Cardiac fibroblast (primary cell): ENCODE measurements at places on chromosomes 6 and 20.

DNA sequence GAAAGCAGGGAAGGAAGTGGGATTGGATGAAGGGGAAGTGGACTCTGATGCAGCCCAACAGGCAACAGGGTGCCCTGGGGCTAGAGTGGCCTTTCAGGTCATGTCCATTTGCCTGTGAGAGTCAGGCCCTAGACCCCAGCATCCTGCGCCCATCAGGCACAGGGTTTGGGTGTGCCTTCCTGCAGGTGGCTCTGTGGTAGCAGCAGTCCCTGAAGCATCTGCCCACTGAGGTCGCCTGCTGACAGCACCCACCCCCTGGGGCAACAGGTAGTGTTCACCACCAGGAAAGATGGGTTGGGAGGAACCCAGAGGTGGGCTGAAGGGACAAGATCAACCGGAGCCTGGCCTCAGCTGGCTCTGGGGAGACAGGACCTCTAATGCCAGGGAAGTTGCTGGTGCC, 3.6 kb downstream of the PACSIN1 start:
- DNase-seq, result no peak

- DNase-seq, result no peak
These were observed at the start of gene AFDN for GRCh38 chr6:167826896-167827582. TSS of gene AFDN (plus strand) at chr6:167826911. CDS start at chr6:167827133, 222 bp downstream.

- DNase-seq, result no peak
These were observed 9.6 kb downstream of the LEMD2 start for GRCh38 chr6:33779290-33779689.

GRCh38 chr20:61556111-61556510, 304.1 kb downstream of the CDH4 start:
- peak; percentile 85 for DNase-seq

DNA sequence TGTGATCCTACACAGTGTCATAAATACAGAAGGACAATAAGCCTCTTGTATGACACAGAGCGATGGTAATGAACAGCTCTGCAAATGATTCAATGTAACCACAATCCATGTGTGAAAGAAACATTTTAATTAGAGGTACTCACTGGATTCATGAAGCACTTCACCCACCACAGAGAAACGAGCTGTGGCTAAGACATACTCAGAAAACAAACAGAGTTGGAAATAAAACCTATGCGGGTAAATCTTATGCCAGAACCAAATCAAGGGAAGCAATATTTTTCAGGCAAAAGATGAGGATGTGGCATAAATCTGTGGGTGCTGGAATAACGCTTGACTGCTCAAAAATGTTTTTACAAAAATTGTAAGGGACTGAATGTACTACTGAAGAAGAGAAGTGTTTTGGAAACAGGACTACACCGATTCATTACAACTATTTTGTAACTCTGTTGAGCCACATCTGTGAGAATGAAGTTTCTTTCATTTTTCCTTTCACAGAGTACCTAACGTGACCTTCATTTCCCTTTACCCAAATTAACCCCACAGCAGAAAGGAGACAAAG, 112.1 kb downstream of the WDR27 start:
- no peak for DNase-seq

DNA sequence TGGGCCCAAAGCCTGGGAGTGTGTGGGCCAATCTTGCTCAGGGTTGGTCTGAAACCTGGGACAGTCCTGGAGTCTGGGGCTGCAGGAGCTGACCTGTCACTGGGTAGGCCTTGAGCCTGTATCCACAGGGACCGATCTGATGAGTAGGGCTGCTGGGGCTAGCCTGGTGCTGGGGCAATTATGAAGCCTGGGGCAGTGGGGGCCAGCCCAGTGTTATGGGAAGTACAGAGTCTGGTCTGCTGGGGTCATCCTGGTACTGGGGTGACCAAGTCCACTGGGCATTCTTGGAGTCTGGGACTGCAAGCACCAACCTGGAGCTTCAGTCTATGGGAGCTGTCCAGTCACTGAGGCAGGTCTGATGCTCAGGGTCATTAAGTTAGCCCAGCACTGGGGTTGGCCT, 20.7 kb downstream of the DEFB115 start:
- no peak for DNase-seq
